Esophagus muscularis mucosa (tissue), 4 donors: ENCODE measurements at places on chromosomes 1 and 21. TPM values are rescaled to one million over a fixed set of nuclear protein-coding genes. Genes with fewer than 3 reads are reported as not detected.

Gene CLCNKA
- total RNA-seq, result 0.17 TPM

Gene LAMC1
- 387 TPM for total RNA-seq

Gene LDLRAD1
- not detected for total RNA-seq

Gene ALG14
- total RNA-seq, result 0.52 TPM

Gene PRAMEF7
- not detected for total RNA-seq

Gene TSTD1
- total RNA-seq, result 46.5 TPM

Gene CHRM3
- 118 TPM for total RNA-seq

Gene RHD
- not detected for total RNA-seq

Gene LYPD8
- total RNA-seq, result not detected

GRCh38 chr1:164694505-164694904 lies 135.5 kb downstream of the PBX1 start:
- DNase-seq, result no peak

DNA sequence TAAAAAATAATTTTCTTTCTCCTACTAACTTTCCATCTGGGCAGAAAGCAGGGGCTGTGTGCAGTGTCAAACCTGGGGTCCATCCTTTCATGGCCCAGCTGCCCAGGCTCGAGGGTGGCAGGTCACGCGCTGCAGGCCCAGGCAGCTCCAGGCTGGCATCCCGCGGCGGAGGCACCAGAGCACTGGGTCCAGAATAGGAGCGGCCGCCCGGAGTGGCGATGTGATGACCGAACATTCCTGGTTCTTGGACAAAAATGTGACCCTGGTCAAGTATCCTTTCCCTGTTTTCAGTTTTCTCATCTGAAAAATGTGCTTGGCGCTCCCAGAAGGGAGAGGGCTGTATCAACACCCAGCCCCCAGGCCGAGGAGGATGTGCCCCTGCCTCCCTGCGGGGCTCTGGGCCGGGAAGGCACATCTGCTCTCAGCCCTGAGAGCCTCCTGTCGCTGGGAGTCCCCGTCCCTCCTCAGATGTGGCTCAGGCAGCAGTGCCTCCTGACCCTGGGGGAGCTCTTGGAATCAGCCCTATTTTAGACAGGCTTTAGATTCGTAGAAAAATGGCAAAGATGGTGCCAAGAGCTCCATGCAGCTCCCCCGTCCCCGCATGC lies 29.3 kb downstream of the SLX9 start:
- DNase-seq, result no peak

DNA sequence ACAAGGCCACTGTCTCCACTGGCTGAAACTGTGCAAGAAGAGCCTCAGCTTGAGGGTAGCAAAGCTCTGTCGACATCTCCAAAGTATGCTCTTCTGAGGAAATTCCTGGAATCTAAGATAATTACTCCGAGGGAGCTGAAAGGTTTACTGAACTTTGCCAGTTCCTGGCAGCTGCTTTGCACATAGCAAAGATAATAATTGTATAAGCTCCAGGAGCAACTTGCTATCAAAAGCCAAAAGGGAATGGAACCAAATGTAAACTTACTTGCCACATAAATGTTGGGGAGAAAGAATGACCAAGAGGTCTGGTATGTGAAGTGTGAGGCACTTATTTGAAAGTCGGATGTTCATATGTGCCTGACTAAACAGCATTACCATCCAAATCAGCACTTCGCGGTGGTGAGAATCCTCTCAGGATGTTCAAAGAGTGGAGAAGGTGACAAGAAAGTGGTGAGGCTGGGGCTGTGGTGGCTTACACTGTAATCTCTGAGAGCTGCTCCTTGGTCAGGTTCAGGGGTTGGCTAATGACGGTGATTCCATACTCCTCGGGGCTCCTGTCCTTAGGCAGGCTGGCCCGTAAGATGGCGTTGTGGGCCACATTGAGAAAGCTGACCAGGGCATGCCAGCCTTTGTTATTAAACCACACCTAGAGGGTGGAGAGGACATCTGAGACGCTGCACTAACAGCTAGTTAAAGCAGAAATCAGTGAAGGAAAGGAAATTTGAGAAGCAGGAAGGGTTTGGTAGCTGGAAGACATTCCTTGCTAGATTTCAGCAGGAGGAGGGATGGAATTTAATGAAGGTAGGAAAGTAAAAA lies 100.0 kb downstream of the ABCA4 start:
- no peak for DNase-seq

GRCh38 chr1:33443080-33443704 lies 12.3 kb upstream of the PHC2 start:
- no peak for DNase-seq

GRCh38 chr1:109370712-109371340 lies 26.9 kb downstream of the SORT1 start:
- DNase-seq, result no peak

- no peak for DNase-seq
These were observed 69.0 kb upstream of the NFIA start for GRCh38 chr1:61013189-61013945.

GRCh38 chr1:236377832-236378535 lies 16.1 kb upstream of the EDARADD start:
- no peak for DNase-seq

GRCh38 chr1:198876371-198876871 lies 237.6 kb downstream of the PTPRC start:
- no peak for DNase-seq

DNA sequence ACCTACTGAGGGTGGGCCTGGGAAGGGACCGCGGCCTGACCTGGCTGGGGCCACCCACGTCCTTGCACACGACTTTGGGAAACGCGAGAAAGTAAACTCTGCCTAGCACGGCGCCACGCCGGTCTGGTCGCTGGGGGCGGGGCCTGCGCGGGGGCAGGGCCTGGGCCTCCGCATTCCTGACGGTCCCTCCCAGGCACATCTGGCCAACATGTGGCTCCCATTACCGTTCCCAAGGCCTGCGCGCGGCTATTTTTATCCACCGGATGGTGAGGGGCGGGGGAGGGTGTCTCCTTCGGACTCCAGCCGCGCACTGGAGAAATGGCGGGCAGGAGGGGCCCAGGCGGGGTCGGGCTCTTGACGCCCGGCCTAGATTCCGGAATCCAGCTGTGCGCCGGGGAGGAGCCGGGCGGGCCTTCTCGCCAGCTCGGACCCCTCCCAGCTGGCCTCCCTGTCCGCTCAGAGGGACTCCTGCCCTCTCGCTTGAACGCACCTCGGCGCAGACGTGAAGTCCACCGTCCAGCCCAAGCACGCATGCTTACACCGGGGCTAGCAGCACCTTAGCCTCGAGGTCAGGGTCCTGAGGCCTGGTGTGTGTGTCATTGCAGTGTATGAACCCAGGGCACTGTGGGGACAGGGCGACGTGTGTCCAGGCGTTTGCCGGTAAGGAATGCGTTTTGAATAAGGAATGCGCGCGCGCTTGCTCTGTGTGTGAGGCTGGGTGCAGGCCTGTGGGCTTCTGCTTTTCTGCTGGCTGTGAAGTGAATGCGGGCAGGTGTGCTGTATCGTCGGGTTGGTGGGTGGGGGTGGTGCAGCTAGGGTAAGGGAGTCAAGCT lies 2.1 kb downstream of the EVA1B start:
- no peak for DNase-seq

DNA sequence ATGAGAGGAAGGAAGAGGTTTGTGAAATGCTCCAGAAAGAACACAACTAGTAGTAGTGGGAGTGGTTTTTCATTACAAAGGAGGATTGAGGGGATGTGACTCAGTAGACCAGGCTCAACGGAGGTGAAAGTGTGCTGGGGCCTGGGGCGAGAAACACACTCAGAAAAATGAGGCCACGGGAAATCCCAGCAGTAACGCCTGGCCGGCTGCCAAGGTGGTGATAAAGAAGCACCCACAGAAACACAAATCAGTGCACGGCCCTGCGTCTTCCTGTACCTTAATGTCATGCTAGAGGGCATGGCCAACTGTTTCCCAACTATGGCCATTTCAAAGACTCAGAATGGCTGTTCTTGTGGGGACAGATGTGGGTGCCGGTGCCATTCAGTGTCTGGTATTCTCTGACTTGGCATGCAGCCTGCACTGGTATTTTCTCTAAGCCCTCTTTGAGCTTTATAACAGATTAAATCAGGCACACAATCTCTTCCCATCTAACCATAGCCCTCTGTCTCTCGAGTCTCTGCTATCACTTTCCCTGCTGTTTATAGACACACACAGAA lies 38.2 kb downstream of the URB2 start:
- DNase-seq, result no peak

DNA sequence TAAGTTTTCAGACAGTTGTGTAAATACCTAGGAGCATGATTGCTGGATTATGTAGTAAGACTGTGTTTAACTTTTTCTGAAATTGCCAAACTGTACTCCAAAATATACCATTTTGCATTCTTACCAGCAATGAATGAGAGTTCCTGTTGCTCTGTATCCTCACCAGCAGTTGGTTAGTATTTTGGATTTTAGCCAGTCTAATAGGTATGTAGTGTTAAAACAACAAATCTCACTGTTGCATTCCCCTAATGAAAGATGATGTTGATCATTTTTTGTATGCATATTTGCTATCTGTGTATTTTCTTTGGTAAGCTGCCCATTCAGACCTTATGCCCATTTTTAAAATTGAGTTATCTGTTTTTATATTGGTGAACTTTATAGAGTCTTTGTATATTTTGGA lies 89.9 kb downstream of the RASAL2 start:
- no peak for DNase-seq

- DNase-seq, result no peak
These were observed 89.5 kb downstream of the NRIP1 start for GRCh38 chr21:14975136-14975919.

DNA sequence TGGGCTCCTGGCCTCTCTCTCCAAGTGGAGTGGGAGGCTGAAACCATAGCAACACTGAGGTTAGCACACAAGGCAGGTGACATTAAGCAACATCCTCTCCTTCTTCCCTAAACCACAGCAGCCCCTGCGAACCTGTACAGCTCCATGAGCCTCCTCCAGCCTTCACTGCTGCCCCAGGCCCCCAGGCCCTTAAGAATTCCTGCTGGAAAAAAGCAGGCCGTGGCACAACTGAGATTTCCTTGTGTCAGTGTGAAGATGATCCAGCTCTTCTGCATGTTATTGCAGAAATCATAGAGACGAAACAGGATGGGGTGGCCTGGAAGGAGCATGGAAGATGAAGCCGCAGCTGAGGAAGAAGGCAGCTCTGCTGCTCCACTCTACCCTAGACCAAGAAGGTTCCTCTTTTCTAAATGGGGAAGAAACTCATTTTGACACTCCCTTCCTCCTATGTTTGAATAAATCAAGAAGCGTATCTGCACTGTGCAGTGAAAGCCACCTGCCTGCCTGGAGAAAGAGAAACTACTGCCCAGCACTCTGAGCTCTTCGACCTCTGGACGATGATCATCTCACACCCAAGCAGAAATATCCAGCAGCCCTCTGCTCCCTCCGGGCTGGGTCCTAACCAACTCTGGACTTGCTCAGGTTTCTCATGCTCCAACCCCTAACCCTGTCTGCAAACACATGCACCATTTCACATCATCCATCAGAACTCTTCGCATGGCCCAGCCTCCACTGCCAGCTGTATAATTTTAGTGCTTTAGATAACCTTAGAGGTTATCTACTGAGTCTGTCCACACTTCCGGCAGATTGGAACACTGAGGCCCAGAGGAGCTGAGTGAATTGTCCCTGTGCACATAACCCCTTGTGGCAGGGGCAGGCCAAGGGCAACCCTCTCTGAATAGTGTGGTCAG lies 20.7 kb downstream of the SH3BP5L start:
- no peak for DNase-seq

DNA sequence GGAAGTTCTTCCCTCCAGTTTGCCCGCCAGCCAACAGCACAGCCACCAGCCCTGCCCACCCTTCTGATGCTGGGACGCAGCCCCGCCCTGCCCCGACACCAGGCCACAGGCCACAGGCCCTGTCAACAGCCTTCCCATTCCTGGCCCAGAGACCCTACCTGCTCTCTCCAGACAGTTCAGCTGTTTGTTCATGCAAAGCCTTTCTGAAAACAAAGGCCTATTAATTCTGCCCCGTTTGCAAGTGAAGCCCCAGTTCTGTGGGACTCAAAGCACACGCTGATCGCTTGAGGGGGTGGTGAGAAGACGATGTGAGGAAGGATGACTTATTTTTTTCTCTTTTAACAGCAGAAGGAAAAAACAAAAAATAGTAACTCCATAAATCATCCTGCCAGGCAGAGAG lies 55.4 kb upstream of the KIF26B start:
- no peak for DNase-seq
